ENCODE measurements at places on chromosomes 2 and 18.

DNA sequence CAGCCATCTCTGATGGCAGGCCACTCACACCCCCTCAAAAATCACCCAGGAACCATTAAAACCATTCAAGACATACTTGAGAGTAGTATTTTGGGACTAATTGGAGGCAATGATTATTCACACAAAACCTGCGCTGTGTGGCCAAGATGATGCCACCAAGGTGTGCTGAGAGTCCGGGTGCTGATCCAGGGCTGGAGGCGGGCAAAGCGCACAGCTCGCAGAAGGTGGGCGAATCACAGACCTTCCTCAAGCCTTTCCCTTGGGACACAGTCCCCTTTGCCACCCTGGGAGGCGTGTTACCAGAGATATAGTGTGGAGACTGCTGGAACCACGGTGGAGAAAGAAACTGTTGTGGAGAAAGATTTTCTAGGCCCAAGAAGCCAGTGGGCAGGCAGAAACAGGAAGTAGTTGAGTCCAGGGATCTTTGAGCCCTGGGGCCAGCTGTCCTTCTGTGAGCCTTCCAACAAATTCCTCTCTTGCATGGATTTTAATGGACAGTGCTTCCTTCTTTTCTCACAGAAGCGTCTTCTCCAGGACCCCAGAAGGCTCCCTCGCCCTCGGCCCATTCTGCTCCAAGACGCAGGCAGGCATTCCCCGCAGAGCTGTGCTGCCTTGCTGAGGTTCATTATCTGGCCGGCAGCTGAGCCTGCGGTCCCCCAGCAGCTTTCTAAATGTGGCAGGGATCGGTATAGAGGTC is 8.0 kb downstream of the COPS9 start:
- no peak for DNase-seq

DNA sequence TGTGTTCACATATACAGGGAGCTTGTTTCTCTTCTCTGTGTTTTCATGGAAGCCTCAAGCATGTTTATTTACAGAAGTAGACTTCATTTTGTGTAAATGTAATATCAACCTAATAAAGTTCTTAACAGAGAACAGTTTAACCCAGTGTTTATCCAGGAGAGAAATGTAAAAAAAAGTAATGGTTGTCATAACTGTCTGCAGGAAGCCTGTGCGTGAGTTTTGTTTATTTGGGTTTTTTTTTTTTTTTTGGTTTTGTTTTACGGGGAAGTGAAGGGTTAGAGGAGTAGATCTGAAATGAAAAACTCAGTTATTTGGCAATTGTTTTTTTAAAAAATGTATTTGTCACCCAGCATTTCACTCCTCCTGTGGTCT is 124.7 kb downstream of the RAPGEF4 start:
- DNase-seq: no peak

DNA sequence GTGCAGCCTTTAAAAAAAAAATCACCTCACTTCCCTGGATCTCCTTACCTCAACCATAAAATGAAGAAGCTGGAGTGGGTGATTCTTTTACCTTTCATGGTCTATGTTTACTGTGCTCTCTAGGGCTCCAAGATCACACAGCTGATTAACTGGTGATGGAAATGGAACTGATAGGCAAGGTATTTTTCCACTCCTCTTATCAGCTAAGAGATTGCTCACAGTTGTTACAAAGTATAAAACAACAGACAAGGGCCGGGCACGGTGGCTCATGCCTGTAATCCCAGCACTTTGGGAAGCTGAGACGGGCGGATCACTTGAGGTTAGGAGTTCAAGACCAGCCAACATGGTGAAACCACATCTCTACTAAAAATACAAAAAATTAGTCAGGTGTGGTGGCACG is 14.5 kb downstream of the RPS27A start:
- DNase-seq: no peak

GRCh38 chr2:127620866-127621265 is 25.1 kb upstream of the GPR17 start:
- no peak for DNase-seq

- DNase-seq: no peak
Observed at GRCh38 chr2:96256611-96257113, 9.1 kb downstream of the TMEM127 start.

Measured in NCI-H1694 treated with DMSO at 0.1 percent for 48 hours (cell line).